Stimulated activated CD8-positive, alpha-beta memory T cell treated with anti-CD3 and anti-CD28 coated beads, Interleukin-15, amount 100 ng/mL, for 4 hours (primary cell): ENCODE measurements at places on chromosomes 1 and 21.

DNA sequence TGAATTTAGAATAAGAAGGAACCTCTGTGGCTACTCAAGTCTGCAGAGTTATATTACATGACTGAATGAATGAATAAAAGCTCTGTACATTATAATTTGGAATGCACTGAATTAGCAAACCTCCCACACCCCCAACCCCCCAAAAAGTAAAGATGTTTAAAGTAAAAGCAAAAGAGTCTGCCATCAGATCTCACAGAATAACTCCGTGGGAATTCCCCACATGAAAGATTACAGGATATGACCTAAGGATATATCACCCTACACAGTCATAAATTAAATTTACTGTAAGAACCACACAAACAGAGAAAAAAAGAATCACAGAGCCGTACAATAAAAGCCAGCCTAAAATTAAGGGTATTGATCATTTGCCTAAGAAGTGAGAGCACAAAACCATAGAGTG, 587.3 kb downstream of the PTPRC start:
- DNase-seq, result no peak

GRCh38 chr1:151606384-151606783, 5.5 kb upstream of the SNX27 start:
- DNase-seq, result no peak

DNA sequence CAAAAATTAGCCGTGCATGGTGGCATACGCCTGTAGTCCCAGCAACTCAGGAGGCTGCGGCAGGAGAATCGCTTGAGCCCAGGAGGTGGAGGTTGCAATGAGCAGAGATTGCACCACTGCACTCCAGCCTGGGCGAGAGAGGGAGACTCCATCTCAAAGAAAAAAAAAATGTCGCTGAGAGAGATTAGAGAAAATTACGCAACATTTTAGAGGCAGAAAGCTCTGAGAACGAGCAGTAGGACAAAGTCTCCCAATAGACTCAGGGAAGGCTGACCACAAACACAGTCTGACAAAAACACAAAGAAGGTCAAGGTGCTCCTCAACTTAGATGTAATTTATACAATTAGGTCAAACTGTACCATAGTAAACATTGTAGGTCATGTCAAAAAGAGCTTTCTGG, 367.6 kb upstream of the ZRANB2 start:
- no peak for DNase-seq

DNA sequence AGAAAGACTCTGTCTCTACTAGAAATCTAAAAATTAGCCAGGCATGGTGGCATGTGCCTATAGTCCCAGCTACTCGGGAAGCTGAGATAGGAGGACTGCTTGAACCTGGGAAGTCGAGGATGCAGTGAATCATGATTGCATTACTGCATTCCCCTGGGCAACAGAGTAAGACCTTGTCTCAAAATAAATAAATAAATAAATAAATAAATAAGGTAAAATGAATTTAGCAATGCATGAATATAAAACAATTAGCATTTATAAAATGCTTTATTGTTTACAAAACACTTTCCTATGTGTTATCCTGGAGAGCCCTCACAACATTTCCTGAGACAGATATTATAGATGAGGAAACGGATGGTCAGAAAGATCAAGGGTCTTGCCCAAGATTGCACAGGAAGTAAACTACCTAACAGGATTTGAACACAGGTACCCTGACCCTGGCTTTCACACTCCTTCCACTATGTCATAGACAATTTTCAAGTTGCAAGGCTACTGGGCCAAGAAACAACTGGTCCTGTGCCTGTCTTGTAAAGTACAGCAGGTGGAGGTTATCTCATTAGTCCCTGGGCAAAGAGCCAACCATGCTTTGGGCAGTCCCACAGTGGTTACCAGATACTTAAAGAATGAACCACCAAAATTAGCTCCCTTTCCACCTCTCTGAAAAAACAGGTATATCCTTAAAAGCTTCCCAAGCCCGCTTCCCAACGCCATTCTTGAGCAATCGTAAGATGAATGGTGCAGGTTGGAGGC, 15.4 kb upstream of the VSIG8 start:
- no peak for DNase-seq

DNA sequence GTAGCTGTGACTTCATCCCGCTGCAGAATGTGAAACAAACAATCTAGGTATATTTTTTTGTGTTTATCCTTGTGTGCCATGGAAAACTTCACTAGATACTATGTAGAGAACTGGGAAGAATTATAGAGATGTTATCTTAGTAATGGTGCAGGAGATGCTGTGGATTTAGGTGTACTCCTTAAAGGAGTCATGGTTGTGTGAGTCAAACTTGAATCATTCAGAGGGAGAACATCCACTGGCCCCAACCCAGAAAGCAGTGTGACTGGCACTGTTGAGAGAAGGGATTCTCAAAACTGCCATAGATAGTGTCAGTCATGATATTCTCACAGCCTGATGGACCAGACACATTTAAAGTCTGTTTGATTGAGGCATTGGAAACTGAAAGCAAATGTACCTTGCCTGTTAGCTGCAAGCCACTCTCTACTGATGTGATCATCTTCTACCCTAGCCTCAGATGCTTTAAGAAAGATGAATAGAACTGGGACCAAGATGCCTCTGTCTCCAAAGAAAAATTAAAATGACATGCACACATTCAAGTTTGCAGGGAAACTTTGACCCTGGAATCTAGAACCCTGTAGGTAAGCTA, 754.6 kb downstream of the MRPL39 start:
- no peak for DNase-seq
